ENCODE measurements at places on chromosomes 4 and X. TPM values are rescaled to one million over a fixed set of nuclear protein-coding genes. Genes with fewer than 3 reads are reported as not detected.

The PAGE2 gene
- not detected for total RNA-seq

The SPANXA1 gene
- total RNA-seq, result not detected

The DMRTC1B gene
- total RNA-seq, result not detected

DNA sequence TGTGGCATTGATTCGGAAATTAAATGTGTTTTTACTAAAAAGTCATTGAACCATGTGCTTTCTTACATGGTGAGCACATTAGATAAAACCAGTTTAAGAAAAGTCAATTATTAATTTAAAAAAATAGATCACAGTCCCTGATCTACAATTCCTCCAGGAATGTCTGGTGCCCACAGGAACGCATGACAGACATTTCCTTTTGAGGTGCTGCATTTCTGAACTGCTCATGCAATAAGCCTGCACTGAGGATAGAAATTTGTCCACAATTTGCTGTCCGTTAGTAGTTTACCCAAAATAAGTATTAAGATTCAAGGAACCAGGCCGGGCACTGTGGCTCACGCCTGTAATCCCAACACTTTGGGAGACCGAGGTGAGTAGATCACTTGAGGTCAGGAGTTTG is 8.2 kb upstream of the ADAMTS3 start:
- H3K4me1 ChIP-seq, result no peaks in the 10 kb centered on the region
- no peaks in the 10 kb centered on the region for H3K36me3 ChIP-seq
- no peaks in the 10 kb centered on the region for H3K27me3 ChIP-seq
- DNase-seq, result no peak
- no peak overlapping the region for H3K4me3 ChIP-seq

DNA sequence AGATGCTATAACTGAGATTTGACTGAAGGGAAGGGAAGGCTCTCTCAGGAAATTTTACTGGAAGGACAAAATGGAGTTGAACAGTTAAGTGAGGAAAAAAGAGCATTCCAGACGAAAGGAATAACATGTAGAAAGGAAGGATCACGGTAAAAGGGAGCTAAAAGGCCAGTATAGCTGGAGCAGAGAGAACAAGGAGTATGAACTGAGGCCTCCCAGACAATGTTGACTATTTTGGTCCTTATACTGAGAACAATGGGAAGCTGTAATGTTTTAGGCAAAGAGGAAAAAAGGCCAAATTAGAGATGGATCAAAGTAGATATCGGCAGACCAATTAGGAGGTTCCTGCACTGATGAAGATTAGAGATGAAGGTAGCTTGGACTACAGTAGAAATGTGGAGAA is 26.8 kb upstream of the SCD5 start:
- H3K27me3 ChIP-seq, result no peaks in the 10 kb centered on the region
- H3K36me3 ChIP-seq, result no peaks in the 10 kb centered on the region
- no peak for DNase-seq
- no peaks in the 10 kb centered on the region for H3K4me1 ChIP-seq
- no peak overlapping the region for H3K27ac ChIP-seq

DNA sequence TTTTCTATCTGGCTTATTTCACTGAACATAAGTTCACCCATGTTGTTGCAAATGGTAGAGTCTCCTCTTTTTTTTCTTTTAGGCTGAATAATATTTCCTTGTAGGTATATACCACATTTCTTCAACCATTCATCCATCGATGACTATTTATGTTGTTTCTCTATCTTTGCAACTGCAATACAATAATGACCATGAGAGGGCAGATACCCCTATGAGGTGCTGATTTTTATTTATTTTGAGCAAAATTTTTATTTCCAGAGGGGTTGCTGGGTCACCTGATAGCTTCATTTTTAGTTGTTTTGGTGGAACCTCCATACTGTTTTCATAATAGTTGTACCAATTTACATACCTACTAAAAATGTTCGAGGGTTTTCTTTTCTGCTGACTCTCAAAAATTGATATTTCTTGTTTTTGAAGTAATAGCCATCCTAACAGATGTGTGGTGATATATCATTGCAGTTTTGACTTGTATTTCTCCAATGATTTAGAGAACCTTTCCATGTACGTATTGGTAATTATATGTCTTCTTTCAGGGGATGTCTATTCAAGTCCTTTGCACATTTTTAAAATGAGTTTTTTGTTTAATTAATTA is 1697.0 kb downstream of the PCDH7 start:
- DNase-seq, result no peak
- no peaks in the 10 kb centered on the region for H3K27me3 ChIP-seq
- no peaks in the 10 kb centered on the region for H3K36me3 ChIP-seq
- H3K27ac ChIP-seq, result no peak overlapping the region
- no peaks in the 10 kb centered on the region for H3K4me1 ChIP-seq
- no peak overlapping the region for H3K4me3 ChIP-seq

GRCh38 chrX:18983666-18984380 is at the start of gene PHKA2:
PHKA2 (minus strand) TSS chrX:18984114; CDS start chrX:18983932, 182 bp downstream.
- H3K4me3 ChIP-seq, result peak within 1 kb of the TSS; percentile 70
- no peaks in the 10 kb centered on the region for H3K27me3 ChIP-seq
- peak within 1 kb of the TSS; percentile 87 for H3K27ac ChIP-seq
